Stimulated activated CD8-positive, alpha-beta memory T cell treated with anti-CD3 and anti-CD28 coated beads, Interleukin-2, amount 100 ng/mL, for 1 hour (primary cell): ENCODE measurements at places on chromosomes 5 and 9.
A peak's percentile ranks its signal among the peaks of the same experiment; 100 is the strongest.

DNA sequence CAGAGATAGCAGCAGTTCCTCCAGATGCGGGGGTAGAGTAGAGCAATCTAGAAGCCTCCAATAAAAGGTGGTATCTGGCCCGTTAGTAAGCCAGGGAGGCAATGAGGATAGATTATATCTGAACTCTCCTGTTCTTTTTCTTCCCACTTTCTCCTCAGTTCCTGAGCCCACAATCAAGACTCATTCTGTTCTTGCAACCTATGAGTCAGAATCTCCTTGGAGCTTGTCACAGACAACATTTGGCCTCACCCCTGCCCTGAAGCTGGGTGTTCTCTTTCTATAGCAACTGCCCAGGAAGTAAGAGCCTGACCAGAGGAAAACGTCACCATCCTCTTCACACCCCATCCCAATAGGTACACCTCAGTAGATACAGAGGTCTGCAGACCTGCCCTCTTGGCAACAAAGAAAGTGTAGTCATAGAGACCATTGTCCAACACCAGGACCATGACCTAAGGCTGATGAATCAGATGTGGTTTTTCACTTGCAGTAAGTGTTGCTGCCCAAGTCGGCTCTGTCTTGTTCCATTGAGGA is 76.3 kb upstream of the PCA3 start:
- no peak for DNase-seq

DNA sequence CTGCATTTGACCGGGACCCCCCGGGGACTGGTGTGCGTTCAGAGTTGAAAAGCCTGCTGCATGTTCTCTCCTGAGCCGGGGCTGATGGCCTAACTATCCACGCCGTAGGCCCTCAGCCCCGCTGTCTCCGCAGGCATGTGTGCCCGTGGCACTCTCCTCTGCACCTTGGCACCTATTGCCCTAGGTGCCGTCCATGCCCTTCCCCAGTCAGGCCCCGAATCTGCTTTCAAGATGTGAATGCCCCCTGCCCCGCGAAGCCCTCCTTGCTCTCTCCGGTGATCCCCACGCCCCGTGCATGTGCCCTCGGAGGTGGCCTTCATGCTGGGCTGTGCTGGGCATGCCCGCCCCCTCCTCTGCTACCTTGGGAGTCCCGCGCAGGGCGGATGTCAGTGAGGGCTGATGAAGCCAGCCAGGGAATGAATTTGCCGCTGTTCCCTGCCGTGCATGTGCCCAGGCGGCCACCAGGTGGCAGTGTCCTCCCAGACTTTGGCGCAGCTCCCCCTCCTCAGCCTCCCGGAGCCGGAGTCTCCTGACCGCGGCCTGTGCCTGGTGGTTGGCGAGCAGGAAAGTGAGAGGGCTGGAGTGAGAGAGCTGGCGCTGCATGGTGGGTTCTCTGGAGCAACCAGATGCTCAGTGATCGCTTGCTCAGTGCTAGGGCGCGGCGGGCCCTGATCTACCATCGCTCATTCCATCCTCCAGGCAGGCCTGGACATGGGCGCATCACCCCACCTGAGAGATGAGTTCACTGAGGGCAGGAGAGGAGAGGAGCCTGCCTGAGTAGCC is 112.9 kb upstream of the LMX1B start:
- peak; percentile 37 for DNase-seq

DNA sequence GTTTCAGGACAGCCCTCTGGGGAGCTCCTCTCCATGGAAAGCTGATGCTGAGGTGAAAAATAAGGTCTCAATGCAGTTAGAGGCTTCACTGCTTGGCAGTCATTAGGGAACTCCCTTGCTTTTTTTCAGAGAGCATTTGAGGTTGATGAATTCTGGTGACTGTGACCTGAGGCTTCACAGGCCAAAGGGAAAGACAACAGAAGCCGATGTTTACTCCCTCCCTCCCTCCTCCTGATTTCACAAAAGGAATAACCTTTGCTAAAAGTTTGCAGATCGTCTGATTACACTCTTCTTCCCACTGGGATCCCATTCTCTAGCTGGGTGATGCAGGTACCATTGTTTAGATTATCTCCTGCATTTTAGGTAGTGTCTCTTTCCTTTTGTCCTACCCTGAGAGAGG is 329.4 kb downstream of the KIF4B start:
- no peak for DNase-seq

GRCh38 chr9:121050128-121050988 is at the start of gene C5:
Gene C5 (minus strand): TSS chr9:121050275. CDS start chr9:121050246, 29 bp downstream.
- no peak for DNase-seq

- no peak for DNase-seq
Measured at GRCh38 chr9:121781701-121782464, 130.4 kb downstream of the DAB2IP start.

DNA sequence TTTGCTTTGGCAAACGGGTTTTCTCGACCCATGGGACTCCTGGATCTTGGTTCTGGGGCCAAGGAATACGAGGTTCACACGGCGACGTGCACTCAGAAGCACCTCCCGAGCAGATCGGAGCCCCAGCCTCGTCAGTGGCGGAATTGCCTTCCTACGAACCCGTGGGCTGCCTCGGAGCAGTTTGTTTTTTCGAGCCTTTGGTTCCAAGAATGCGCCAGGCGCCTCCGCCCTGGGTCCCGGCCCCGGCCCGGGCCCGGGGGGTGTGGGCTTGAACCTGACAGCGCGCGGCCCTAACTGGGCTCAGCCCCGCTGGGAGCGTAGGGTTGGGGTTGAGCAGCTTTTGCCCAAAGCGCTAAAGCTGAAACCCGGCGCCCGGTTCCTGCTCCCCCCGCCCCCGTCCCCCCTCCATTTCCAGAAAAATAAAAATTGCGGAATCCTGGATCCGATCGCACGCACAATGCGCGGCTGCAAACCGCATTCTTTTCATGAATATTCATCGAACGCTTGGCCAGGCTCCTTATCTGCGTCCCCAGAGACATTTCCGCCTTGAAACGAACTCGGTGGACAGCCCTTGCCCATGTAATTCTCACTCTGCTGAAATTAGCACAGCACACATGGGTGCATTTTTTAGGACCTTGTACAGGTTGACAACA is 1.0 kb downstream of the BASP1 start:
- no peak for DNase-seq

- no peak for DNase-seq
Measured at GRCh38 chr5:170576602-170577535, 73.0 kb downstream of the KCNIP1 start.

DNA sequence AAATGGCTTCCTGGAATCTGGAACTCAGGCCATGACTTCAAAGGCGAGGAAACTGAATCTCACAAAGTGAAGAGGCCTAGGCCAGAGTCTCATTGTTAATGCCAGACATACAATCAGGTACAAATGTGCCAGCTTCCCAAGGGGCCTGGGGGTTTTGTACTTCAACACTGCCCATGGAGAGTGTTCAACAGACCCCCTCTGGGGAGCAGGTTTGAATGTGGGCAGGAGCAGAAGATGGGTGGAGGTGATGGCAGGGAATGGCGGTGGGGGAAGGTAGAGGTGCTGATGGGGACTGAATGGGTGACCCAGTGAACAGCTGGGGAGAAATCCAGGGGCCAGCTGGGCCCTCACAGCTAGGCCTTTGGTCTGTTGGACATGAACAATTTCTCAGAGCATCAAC is 12.0 kb downstream of the FOXI1 start:
- DNase-seq: no peak

DNA sequence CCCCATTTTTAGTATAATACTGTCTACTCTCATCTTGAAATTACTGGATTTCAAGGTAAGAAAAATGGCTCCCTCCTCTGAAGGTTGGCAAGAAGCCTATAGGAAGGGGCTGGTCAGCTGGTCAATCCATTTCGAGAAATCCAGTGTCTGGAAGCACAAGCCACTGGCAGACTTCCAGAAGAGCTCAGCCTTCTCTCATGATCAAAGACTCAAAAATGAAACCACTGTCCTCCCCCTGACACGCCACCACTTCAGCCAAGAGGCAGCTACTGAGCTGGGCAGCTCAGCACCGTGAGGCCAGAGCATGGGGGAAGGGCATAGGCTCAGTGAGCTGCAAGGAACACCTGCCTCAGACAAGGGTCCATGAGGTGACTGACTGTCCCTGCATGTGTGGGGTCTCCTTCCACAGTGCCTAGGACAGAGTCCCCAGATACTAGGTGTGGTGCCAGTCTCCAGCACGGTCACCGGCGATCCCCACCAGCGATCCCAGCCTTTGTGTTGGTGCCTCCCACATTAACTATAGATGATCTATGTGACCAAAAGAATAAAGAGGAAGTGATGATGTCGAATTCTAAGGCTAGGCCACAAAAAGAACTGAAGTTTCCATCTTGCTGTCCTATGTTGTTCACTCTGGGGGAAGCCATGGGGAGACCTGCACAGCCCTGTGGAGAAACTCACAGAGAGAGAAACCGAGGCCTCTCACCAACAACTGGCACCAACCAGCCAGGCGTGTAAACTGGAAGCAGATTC is 100.1 kb upstream of the LRRTM2 start:
- DNase-seq: no peak

GRCh38 chr9:77156646-77157371 is 20.5 kb upstream of the VPS13A start:
- no peak for DNase-seq

GRCh38 chr9:30193421-30193820 is 2191.0 kb upstream of the ACO1 start:
- no peak for DNase-seq

DNA sequence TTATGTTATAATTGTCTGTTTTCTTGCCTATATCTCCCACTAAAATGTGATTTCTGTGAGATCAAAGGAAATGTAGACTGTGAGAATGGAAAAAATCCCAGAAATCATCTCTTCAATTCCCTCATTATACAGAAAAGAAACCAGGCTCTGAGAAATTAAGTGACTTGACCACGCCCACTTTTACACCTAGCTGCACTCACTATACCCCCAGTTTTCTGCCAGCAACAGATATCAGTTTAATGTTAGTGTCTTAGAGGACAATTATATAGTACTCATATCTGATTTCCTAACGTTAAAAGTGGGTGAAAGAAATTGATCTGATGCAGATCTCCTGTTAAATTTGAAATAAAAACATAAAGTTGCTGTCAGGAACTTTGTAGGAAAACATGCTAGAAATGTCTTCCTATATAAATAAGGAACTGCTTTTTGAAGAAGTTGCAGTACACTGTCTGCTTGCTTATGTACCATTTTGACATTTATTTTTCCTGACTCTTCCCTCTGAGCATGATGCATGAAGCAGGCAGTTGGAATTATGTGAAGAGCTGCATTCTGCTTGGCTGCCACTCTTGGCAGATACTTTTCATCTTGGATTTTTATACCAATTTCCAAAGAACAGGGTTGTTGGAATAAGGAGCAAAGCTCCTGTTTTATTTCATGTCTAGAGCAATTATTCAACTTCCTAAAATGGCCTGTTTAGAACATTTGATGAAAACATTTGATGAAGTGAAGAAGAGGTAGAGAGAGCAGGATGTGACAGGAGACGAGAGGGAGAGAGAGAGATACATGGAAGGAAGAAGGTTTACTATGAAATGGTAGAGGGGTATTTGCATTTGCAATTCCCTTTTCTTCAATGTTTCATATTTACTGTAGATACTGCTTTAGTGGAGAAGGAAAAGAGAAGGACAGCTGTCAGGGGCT is 57.3 kb upstream of the RICTOR start:
- DNase-seq: no peak

- no peak for DNase-seq
Measured at GRCh38 chr5:16596581-16596940, 20.2 kb downstream of the RETREG1 start.

- no peak for DNase-seq
Measured at GRCh38 chr9:128259156-128259555, 16.7 kb downstream of the GOLGA2 start.

GRCh38 chr9:68536876-68537615 is 3.6 kb downstream of the TMEM252 start:
- DNase-seq: no peak

DNA sequence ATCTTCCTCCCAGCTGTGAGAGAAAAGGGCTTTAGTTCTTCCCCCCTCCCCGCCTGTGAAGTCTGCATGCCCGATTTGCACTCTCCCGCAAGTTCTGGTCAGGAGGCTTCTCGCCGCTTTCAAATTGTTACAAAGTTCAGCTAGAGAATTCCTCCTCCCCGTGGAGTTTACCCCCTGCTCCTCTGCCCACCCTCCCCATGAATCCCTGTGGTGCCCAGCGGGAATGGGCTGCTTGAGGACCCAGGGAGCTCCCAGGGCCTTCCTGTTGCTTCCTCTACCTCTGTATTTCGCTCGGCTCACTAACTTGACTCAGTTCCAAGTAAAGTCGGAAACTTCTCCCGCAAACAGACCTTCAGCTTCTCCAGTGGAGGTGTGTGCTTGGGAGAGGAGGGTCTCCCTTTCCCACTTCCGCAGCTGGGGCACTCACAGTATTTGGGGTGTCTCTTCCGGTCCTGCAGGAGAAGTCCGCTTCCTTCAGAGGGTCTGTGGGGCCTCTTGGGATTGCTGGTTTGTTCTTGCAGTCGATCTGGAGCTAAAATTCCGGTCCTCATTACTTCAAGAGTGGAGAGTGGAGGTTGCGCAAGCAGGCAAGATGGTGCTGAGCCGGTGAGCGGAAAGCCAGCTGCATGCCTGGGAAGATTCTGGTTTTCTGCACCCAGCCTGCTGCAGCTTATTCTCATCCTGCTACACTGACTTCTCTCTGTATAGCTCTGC is 97.8 kb downstream of the ADAMTS12 start:
- no peak for DNase-seq

- DNase-seq: no peak
Measured at GRCh38 chr5:33994845-33995244, 10.4 kb upstream of the SLC45A2 start.

DNA sequence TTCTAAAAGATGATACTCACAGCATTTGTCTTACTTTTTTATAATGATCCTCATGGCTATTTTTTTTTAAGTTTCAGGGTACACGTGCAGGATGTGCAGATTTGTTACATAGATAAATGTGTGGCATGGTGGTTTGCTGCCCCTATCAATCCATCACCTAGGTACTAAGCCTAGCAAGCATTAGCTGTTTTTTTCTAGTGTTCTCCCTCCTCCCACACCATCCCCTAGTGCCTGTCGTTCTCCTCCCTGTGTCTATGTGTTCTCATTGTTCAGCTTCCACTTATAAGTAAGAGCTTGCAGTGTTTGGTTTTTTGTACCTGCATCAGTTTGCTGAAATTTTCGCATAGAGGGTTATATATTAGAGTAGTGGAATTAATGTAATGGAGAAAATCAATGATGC is 189.1 kb upstream of the CDH12 start:
- DNase-seq: no peak

DNA sequence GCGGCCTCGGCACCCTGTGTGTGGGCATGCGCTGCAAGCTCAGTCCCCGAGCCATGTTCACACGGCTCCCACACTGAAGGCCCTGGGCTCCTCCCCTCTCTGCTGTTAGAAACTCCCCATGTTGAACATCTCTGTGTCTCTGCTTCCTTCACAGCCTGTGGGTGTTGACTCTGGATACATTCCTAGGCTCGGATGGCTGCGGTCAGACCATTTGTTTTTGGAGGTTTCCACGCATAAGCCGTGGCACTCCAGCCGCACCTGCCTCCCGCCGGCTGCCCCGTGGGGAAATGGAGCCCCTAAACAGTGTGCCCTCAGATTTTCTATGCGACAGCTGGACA is 31.2 kb upstream of the LRRC14B start:
- DNase-seq: no peak

DNA sequence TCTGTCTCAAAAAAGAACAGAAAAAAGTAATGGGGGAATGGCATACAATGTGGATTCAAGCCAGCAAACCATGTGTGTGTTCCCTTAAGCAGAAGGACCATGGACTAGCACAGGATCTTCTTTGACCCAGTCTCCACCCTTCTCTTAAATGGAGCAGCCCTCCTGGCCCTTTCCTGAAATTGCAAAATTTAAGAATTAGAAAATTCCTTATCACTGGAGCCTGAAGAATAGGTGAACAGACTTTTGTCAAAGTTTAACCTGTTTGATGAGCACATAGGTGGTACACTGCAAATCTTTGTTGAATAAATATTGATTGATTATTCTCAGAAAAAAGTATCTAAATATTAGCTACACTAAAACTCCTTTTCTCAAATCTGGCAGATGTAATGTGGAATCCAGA is 12.6 kb downstream of the DMGDH start:
- DNase-seq: no peak

GRCh38 chr9:134623258-134624066 is 18.1 kb upstream of the COL5A1 start:
- DNase-seq: no peak
